Ammon's horn (tissue), 1 donor: ENCODE measurements at places on chromosomes 2 and 18.

- DNase-seq, result no peak
Observed at GRCh38 chr2:234787114-234787513, 164.7 kb upstream of the SH3BP4 start.

DNA sequence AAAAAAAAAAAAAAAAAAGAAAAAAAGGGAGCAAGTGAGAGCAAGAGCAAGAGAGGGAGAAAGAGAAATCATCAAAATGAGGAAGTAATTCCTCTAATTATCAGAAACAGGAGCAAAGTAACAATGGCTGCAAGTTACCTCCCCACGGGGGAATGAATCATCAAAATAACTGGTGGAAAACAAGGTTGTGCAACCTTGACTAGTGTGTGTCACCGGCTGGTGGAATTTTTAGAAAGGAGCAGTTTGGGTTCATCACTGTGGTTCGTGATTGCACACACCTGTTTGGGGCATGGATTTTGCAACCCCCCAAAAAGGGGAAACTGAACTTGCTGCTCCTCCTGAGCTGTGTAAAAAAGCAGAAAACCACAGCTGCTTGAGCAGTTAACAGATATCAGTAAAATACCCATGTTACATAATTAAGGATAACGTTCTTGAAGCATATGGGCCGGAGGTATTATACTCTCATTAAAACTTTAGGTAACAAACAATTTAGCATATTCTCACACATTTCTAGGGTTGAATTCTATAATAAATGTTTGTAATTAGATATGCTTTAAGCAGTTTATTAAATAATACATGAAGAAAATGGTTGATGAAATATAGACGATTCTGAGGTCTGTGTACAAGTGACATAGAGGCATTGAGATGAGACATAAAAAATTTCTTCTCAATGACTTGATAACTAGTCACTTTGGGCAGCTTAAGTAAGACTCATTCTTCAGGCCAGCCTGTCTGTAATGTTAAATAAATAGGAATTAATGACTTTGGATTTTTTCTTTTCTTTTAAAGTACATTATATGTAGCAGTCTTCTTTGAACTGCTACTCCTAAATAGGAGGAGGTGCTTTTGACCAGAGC is 184.2 kb upstream of the ZEB2 start:
- DNase-seq, result peak; percentile 23

DNA sequence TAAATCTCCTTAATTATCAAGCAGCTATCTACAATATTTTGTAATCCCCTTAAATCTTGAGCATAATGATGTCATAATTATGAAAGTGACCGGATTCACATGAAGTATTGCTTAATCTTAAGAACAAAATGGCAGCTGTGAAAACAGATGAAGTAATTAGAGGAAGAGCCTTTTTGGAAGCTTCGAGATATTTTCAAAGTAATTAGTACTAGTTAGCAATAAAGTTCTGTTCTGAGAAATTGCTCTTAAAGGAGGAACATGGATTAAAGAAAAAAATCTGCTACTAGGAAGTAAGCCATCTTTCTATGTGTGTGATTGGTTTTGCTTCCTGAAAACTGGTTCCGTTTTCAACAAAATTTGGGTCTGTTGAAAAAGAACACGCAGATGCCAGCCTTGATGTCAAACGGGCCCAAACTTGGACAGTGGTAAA is 18.3 kb downstream of the CLUL1 start:
- no peak for DNase-seq

DNA sequence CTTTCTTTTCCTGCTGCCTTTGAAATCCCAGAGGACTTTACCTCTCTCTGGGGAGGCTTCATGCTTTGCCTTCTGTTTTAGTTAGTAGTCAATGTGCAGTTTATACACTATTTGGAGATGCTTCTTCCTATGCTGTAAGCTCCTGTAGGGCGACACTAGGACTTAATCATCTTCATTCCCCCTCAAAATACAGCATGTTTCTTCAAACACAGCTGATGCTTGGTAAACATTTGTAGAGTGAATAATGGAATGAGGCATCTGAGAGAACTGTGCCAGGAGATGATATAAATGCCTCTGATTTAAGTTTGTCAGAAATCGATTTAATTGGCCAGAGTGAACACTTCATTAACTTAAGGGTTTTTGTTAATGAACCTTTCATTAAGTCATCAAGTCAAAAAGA is 43.4 kb downstream of the LHCGR start:
- DNase-seq, result no peak

- no peak for DNase-seq
Observed at GRCh38 chr2:11097854-11098387, 57.3 kb upstream of the SLC66A3 start.

GRCh38 chr2:71697106-71698004 is 244.0 kb downstream of the DYSF start:
- no peak for DNase-seq

GRCh38 chr18:78420116-78420515 is 559.5 kb upstream of the SALL3 start:
- DNase-seq, result no peak

GRCh38 chr2:40642237-40642636 is 190.3 kb upstream of the SLC8A1 start:
- no peak for DNase-seq

- DNase-seq, result no peak
Observed at GRCh38 chr2:99754210-99754609, 264.4 kb upstream of the REV1 start.

GRCh38 chr2:95730813-95731212 is 139.0 kb downstream of the TRIM43 start:
- DNase-seq, result no peak
